ENCODE measurements at places on chromosomes 4 and X.

GRCh38 chr4:169009286-169010124 lies 550 bp downstream of the CBR4 start:
- peak; percentile 68 for DNase-seq

DNA sequence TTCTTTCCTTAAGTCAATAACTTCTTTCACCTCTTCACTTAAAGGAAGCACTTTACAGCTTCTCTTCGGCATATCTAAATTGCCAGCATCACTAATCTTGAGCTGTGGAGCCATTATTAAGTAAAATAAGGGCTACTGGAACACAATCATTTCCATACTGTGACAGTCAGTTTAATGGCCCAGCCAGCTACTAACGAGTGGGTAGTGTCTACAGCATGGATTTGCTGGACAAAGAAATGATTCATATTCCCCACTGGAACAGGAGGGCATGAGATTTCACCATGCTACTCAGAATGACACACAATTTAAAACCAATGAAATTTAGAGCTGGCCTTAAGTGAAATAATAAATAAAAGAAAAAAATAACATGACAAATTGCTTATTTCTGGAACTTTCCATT lies 72.1 kb downstream of the DDIT4L start:
- DNase-seq: no peak

DNA sequence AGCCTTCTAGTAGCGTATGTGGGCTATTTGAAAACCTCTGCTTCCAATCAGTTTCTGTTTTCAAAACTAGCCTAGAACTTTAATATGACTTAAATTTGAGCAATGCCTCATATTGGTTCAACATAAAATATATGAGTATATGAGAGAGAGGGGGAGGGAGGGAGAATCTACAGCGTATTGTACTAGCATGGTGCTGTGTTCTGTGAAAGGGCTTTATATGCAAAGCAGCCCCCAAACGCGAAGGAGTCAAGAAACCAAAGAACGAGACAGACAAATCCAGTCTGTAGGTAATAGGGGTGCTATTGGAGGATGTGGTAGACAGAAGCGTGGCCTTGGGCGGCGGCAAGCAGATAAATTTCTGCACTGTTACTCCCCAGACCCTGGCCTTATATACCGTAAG lies 784 bp upstream of the ANXA5 start:
- no peak for DNase-seq

- DNase-seq: no peak
Measured at GRCh38 chr4:156169861-156170260, 216.2 kb upstream of the CTSO start.

- DNase-seq: no peak
Measured at GRCh38 chr4:2837110-2837903, 6.3 kb upstream of the ADD1 start.

DNA sequence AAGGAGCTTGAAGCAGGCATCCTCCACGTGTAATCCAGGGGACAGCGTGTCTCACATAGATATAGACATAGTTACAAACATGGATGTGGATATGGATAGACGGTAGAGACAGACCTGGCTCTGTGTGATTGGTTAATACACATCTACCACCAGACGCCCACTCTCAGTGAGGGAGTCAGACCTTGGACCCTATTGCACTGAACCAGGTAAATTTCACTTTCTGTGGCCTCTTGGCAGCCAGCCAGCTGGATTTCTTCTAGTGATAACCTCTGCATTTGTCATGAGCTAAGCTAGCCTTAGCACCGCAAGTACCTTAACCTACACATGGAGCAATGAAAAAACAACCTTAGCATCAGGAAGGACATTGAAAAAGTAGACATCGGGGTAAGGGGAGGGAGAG lies 79.2 kb upstream of the ACSL4 start:
- DNase-seq: no peak

GRCh38 chr4:78292341-78292740 lies 235.2 kb downstream of the FRAS1 start:
- DNase-seq: no peak

GRCh38 chr4:78687818-78688217 lies 88.3 kb upstream of the BMP2K start:
- no peak for DNase-seq

- DNase-seq: no peak
Measured at GRCh38 chr4:81814987-81815541, 343.4 kb upstream of the RASGEF1B start.
